ENCODE measurements at places on chromosomes 6 and 20. TPM values are rescaled to one million over a fixed set of nuclear protein-coding genes. Genes with fewer than 3 reads are reported as not detected.

SIGLEC1 gene
- 9.5 TPM for total RNA-seq

XKR7 gene
- not detected for total RNA-seq

PRDM13 gene
- total RNA-seq: not detected

IRF4 gene
- 0.68 TPM for total RNA-seq

EGFL8 gene
- total RNA-seq: 7.8 TPM

DOK5 gene
- total RNA-seq: 3.0 TPM

NT5DC1 gene
- total RNA-seq: 49.9 TPM

PDE7B gene
- 18.7 TPM for total RNA-seq

PPP1R14C gene
- total RNA-seq: 129 TPM

GNMT gene
- 0.97 TPM for total RNA-seq

CLPSL2 gene
- not detected for total RNA-seq

APCDD1L gene
- 0.32 TPM for total RNA-seq

ELMO2 gene
- total RNA-seq: 38.7 TPM

FOXS1 gene
- 0.89 TPM for total RNA-seq

MAN1A1 gene
- 22.4 TPM for total RNA-seq

FRS3 gene
- 5.1 TPM for total RNA-seq

LY6G6C gene
- total RNA-seq: not detected

GRM4 gene
- total RNA-seq: not detected
